Renal cortex interstitium (tissue), 15 donors: ENCODE measurements at places on chromosomes 5 and 9. TPM values are rescaled to one million over a fixed set of nuclear protein-coding genes. Genes with fewer than 3 reads are reported as not detected.

GRCh38 chr9:1890816-1891215, 124.3 kb upstream of the SMARCA2 start:
- DNase-seq = no peak

- DNase-seq = no peak
These were observed 194.3 kb upstream of the MAP3K1 start for GRCh38 chr5:56620903-56621677.

- DNase-seq = no peak
These were observed 113.7 kb downstream of the RASEF start for GRCh38 chr9:82949203-82949602.

GRCh38 chr5:159419576-159419975, 89.3 kb upstream of the IL12B start:
- no peak for DNase-seq

DNA sequence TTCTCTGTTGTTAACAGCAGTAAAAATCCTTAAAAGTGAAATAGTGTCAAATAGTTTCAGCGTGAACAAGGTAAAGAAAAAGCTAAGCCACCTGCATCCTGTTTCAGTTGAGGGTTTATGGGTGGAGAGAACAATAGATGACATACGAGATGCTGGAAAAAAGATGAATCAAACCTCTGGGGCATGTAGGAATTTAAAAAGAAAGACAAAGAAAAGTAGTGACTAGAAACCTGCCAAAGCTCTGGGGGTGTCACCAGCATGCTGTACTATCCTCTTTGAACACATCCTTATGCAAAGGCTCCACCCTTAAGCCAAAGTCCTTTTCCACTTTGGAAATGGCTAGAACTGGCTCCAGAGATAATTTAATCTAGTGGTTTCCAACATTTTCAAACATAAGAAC, 22.2 kb downstream of the SCAI start:
- DNase-seq = no peak

- no peak for DNase-seq
These were observed 997 bp upstream of the CHD1 start for GRCh38 chr5:98929710-98930298.

GRCh38 chr5:176862330-176862995, 36.7 kb downstream of the HK3 start:
- no peak for DNase-seq

GRCh38 chr9:447230-448025, 232.8 kb downstream of the DOCK8 start:
- no peak for DNase-seq

DNA sequence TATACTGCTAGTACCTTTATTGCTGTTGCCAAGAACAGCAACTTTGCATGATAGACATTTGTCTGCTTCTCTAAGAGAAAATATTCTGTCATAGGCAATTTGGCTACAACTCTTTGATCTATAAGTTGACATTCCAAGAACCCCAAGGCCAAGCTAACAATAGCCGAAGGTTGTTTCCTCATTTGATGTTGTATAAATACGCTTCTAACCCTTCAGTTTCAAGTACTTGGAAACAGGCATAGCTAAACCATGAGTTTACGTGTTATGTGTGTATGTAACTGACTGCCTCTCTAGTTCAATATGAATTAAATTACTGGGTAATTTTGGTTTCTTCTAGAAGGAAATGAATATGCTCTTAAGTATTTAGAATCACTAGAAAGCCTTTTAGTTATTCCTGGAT, 1034.0 kb downstream of the TLE4 start:
- no peak for DNase-seq

DNA sequence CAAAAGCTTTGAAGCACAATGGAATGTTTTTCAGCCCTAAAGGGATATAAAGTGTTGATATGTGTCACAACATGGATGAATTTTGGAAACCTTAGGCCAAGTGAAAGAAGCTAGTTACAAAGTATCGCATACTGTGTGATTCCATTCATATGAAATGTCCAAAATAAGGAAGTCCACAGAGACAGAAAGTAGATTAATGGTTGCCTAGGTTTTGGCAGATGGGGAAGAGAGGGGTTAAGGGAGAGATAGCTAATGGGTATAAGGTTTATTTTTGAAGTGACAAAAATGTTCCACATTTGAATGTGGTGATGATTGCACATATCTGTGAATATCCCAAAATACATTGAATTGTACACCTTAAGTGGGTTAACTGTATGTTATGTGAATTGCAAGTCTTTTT, 57.5 kb upstream of the MCCC2 start:
- no peak for DNase-seq

The DRD1 gene
- polyA plus RNA-seq = not detected

DNA sequence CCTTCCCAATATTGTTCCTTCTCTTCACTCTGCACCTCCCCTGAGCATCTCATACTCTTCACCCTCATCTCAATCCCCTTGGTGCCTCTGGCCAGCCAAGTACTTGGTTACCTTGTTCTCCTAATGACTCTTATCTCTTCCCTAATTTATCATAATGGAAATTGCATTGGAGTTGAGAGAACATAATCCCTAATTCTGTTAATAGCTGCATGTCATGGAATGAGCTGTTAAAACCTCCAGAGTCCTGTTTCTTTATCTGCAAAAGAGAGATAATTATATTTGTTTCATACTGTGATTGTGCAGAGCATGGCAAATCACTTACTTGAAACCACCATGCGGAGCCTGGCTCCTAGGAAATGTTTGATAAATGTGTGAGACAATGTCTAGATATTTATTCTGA, 1074.9 kb upstream of the DMAC1 start:
- no peak for DNase-seq

GRCh38 chr9:78158286-78158685, 77.6 kb upstream of the CEP78 start:
- DNase-seq = no peak

- no peak for DNase-seq
These were observed 59.7 kb downstream of the GNA14 start for GRCh38 chr9:77588271-77588937.

The ADRA1B gene
- polyA plus RNA-seq = 3.2 TPM

The ST8SIA4 gene
- 5.1 TPM for polyA plus RNA-seq

The ASPN gene
- 18.0 TPM for polyA plus RNA-seq

The DIPK1B gene
- polyA plus RNA-seq = 41.9 TPM

GRCh38 chr5:172840432-172841154, 6.5 kb downstream of the ERGIC1 start:
- DNase-seq = no peak

GRCh38 chr9:38263532-38263931, 129.0 kb upstream of the ALDH1B1 start:
- no peak for DNase-seq

The PAPPA gene
- polyA plus RNA-seq = 6.5 TPM

GRCh38 chr9:111928359-111928720, 31.7 kb downstream of the UGCG start:
- no peak for DNase-seq

The SHROOM1 gene
- polyA plus RNA-seq = 26.7 TPM

- no peak for DNase-seq
These were observed 133.3 kb upstream of the TRPM3 start for GRCh38 chr9:71254592-71255277.

- DNase-seq = no peak
These were observed 11.2 kb upstream of the ENC1 start for GRCh38 chr5:74651710-74652109.

- no peak for DNase-seq
These were observed 211.8 kb upstream of the C9orf72 start for GRCh38 chr9:27784847-27785713.

The CCDC180 gene
- polyA plus RNA-seq = 16.5 TPM

The PTGDS gene
- 66.3 TPM for polyA plus RNA-seq
